ENCODE measurements at places on chromosomes 7 and 10. TPM values are rescaled to one million over a fixed set of nuclear protein-coding genes. Genes with fewer than 3 reads are reported as not detected.

CPXM2 gene
- total RNA-seq: 275 TPM

DNA sequence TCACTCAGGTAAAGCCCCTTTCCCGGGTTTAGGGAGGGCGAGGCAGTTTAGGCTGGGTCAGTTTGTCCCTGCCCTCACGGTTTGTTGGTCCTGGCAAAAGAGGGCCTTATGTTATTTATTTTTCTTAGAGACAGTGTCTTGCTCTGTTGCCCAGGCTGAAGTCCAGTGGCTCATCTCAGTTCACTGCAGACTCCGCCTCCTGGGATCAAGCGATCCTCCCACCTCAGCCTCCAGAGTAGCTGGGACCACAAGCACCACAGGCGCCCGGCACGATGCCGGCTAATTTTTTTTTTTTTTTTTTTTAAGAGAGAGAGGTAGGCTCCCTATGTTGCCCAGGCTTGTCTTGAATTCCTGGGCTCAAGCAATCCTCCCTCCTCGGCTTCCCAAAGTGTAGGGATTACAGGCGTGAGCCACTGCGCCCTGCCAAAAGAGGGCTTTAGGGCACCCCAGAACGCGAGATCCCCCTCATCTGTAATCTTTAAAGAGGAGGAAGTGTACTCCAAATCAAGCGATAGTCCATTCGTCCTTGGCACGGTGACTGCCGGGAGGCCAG lies 626 bp upstream of the BMS1 start:
- DNase-seq: no peak

- peak; percentile 7 for DNase-seq
Observed at GRCh38 chr10:117005026-117005526, at the start of gene SHTN1. TSS of gene SHTN1 (minus strand) at chr10:117005187. CDS start at chr10:117005079, 108 bp downstream.

GRCh38 chr10:113422371-113422770 lies 130.5 kb upstream of the HABP2 start:
- no peak for DNase-seq

- no peak for DNase-seq
Observed at GRCh38 chr10:79387466-79387973, 40.3 kb downstream of the PPIF start.

DNA sequence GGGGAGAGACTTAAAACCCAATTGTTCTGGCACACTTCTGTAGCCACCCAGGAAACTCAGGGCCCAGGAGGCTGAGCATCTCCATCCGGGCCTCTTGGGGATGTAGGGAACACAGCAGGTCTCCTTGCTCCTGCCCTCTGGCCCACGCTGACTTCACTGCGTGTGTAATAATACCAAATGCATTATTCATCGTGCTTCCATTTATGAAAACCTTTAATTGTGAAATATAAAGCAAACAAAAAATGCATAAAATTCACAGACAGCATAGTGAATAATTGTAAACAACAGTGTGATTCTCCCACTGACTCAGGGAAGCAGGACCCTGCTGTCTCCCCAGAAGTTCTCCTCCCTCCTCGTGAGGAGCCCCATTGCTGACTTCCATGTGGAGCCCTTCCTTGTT lies 70.3 kb upstream of the SHH start:
- no peak for DNase-seq

THSD7A gene
- total RNA-seq: 1.6 TPM

GRCh38 chr7:111516612-111517011 lies 45.7 kb downstream of the IMMP2L start:
- no peak for DNase-seq

DNA sequence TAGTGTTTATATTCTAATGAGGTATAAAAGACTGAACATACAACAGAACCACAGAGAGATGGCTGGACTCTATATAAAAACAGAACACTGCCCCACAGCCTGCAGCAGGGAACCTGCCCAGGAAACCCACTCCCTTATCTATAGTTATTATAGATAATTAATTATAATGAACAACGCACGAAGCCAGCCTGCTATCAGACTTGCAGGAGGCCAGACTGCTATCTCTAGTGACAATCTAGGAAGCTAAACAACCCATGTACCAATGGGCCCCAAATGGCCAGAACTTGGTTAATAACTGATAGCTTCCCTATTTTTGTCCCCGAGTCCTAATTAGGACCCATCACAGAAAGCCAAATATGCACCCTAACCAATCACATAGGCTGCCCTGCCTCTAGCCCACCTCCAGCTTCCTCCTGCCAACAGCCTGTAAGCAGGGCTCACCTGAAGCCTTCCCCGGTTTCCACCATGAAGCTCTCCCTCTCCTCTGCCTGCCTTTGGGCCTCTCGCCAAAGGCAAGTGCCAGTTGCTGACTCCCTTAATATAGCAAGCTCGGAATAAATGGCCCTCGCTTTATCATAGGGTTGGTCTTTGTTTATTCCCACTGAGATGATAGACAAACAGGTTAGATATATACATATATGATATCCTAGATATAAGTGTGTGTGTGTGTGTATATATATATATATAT lies 74.5 kb downstream of the SYPL1 start:
- no peak for DNase-seq
